GM23248 (cell line): ENCODE measurements at places on chromosomes 7 and 10. TPM values are rescaled to one million over a fixed set of nuclear protein-coding genes. Genes with fewer than 3 reads are reported as not detected.
A peak's percentile ranks its signal among the peaks of the same experiment; 100 is the strongest.

Gene TMEM229A
- polyA plus RNA-seq = not detected in 2 replicates

- DNase-seq = no peak
These were observed 53.5 kb downstream of the BMS1 start for GRCh38 chr10:42836096-42836495.

Gene PKD2L1
- polyA plus RNA-seq = not detected in 2 replicates

Gene CYP3A7
- not detected in 2 replicates for polyA plus RNA-seq

DNA sequence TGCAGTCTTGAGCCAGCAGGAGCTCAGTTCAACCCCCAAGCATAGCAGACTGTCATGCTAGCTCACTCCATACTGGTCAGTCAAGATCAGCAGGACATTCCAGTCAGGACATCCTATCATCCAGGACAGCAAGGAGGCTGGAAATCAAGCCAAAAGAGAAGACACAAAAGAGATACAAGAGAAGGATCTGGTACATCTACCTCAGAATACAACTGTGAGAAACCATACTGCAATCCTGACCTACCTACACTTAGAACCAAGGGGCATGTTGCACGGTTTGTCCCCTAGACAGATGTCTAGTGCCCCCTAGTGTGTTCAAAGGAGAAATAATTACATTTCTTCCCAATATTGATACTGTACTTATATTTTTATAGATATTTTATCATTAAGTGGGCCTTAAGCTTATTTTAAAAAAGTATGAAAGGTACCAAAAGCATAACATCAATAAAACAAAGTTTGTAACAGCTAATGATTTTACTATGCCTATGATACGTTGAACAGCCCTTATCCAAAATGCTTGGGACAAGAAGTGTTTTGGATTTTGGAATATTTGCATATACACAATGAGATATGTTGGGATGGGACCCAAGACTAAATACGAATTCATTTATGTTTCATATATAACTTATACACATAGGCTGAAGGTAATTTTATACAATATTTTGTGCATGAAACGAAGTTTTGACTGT lies 26.7 kb downstream of the ERCC6 start:
- peak; percentile 56 for DNase-seq

DNA sequence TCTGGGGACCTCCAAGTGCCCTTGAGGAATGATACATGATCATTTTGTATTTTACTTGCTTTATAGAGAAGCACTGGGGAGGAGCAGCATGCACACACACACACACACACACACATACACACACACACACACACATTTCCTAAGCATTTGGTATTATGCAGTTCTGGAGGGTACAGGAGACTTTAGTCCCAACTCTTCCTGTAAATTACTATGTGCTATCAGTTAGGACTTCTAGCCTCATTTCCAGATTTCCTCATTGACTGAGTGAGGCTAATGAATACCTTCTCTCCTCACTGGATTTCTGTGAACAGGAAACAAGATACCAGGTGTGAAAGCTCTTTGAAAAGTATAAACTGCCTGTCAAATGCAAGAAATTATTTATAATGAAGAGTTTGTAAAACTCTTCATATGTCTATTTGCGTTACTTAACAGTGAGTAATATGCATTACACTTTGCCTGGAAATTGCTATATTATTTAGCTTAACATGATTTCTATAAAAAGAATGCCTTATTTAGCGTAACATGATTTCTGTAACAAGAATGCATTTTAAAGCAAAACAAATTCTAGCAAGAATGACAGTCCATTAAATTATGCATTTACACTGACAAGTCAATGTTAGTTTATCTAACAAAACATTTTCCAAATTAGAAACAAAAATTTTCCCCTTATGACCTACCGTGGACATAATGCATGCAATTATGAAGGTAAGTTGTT lies 34.2 kb downstream of the ACTA2 start:
- DNase-seq = no peak

DNA sequence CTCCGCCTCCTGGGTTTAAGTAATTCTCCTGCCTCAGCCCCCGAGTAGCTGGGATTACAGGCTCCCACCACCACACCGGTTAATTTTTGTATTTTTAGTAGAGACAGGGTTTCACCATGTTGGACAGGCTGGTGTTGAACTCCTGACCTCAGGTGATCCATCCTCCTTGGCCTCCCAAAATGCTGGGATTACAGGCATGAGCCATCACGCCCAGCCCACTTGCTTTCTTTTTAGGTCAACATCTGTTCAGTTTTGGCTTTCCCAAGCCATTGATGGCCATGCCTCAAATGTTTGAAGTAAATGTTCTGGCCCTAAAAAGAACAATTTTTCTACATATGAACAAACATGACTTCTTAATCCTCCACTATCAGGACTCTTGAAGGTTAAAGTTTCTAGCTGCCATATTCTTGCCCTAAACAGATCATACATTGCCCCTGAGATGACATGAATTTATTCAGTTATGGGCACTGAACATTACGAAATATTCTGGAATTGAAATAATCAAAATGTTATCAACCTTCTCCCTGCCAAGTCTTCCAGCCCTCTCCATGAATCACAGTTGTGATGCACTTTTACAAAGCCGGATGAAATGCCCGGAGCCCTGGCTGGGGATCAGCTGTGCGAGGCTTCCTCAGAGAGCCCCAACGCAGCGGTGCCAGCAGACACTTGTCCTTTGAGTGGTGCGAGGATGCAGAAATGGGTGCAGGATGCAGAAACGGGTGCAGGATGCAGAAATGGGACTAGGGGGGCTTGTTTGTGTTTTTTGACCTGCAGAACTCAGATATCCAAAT lies 2.9 kb downstream of the MRLN start:
- no peak for DNase-seq

- DNase-seq = no peak
These were observed 367.7 kb upstream of the NPVF start for GRCh38 chr7:25595996-25596395.

DNA sequence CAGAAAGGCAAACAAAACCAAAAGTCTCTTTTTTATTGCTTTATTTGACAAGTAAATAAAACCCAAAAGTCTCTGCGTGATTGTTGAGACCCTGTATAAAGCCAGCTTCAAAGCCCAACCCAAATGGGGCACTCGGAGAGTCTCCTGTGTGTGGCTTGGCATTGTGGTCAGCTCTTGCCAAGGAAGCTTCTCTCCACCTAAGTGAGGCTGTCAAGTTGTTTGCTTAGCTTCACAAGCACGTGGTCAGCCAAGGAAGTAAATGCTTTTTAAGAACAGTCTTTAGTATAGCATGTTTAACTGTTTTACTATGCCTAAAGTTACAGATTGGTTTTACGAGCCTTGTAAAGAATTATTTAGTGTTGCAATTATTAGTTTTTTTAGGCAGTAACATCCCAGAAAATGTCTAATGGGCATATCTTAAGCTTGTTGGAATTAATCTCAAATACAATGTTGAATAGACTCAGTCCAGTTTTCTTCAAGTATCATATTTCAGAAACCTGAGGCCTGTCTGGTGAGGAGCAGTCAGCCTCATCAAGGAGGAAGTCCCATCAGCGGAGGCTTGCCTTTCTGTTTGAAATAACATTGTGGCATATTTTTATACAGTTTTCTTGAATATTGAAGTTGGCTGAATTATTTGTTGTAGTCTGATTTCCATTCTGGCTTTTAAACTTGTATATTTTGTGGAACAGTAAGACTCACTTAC lies 144.3 kb downstream of the ANKRD30A start:
- no peak for DNase-seq

DNA sequence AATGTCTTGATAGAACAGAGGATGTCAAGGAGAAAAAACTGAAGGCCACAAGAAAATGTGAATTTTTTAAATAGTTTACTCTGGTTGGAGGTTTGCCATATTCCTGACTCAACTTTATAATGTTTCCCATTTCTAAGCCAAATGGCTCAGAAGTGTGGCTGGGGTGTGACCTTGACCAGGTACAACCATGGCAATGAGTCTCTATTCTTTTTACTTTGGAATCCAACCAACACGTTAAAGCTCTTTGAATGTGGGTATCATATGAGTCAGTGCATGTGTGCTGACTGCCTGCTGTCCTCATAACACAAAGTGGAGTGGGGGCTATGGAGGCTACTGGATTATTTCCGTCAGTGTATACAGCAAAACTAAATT lies 33.5 kb upstream of the DLD start:
- DNase-seq = peak; percentile 66

DNA sequence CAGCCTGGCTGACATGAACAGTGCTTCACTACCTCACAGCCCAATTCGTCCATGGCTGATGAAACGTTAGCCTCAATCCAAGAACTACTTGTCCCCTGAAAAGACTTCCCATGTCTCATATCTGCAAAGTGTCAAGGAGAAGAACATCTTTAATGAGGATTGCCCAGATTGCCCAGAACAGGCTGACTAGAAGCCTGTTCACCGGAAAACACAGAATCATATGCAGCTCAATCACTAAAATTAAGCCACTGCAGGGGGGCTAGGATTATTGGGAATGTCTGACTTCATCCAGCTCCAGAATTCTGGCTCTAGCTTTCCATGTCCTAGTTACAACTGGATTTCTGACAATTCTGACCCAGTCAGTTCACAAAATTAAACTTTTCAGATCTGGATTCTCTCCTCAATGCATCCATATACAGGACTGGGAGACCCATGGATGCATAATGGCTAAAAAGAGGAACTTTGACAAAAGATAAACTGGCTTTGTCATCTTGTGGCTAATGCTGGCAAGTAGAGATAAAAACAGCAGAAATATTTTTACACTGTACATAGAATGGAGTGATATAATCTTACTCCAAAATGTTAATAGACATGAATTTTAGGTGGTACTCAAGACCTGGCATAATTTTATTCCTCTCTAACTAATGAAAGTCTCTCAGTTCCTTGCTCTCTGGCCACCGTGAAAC lies 467.0 kb upstream of the POT1 start:
- no peak for DNase-seq

DNA sequence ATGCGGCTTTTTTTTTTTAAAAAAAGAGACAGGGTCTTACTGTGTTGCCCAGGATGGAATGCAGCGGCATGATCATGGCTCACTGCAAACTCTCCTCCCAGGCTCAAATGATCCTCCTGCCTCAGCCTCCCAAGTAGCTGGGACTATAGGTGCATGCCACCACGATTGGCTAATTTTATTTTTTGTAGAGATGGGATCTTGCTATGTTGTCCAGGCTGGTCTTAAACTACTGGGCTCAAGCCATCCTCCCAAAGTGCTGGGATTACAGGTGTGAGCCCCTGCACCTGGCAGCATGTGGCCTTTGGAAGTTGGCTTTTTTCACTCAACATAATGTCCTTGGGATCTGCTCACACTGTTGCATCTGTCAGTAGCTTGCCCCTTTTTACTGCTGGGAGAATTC lies 65.1 kb downstream of the AMZ1 start:
- DNase-seq = no peak

DNA sequence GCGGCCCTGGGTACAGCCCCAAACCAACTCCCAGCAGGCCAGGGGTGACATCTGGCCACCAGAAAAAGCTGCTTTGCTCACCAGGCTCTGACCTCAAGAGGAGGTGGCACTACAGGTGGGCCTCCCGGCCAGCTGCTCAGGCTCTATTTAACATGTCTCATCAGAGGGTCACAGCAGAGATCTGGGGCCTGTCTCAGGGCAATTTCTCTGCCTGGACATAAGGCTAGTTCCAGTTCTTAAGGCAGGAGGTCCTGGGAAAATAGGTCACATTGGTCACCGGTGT lies 88.6 kb downstream of the GFRA1 start:
- DNase-seq = no peak

GRCh38 chr10:16583382-16583781 lies 61.7 kb upstream of the C1QL3 start:
- DNase-seq = peak; percentile 21

DNA sequence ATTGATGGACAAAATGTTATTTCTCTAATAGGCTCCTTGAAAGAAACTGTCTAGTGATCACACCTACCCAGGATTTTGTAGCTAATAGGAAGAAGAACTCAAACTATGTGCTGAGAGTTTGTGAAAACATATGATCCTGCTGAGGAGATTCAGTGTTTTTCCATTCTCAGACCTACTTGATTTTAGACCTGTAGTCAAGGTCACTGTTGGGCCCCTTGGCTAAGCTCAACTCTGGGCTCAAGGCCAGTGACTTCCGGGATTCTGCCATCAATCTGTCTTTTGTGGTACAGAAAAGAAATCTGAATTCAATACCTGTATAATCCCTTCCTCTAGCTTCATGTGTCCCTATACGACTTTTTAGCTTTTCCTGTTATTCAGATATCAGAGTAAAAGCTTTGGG lies 79.7 kb upstream of the FERD3L start:
- no peak for DNase-seq

Gene PSAP
- 1,142 and 1,168 TPM in 2 replicates for polyA plus RNA-seq

Gene IDI2
- polyA plus RNA-seq = not detected in 2 replicates

Gene RARRES2
- not detected in 2 replicates for polyA plus RNA-seq

Gene MYL10
- not detected in 2 replicates for polyA plus RNA-seq

GRCh38 chr7:159091480-159092475 lies 52.9 kb downstream of the VIPR2 start:
- DNase-seq = no peak

Gene CHCHD2
- 508 and 511 TPM in 2 replicates for polyA plus RNA-seq

DNA sequence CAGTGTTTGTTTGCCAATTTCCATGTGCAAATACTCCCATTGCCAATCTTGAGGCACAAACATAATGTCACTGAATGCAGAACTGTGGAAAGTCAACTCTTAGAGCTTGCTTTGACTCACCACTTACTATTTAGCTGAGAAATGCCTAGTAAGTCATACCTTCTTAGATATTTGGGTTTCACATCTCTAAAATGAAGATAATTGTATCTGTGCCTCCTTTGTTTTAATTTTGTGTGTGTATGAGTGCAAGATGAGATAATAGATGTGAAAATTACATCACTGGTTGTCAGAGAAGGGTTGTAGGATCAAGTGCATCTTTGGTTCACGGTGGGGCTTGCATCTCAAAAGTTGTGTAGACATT lies 407.5 kb downstream of the INHBA start:
- DNase-seq = no peak

Gene PLXNA4
- 0.01 TPM in 1 of 2 replicates, not detected in the other for polyA plus RNA-seq

Gene DKK1
- 747 and 748 TPM in 2 replicates for polyA plus RNA-seq

DNA sequence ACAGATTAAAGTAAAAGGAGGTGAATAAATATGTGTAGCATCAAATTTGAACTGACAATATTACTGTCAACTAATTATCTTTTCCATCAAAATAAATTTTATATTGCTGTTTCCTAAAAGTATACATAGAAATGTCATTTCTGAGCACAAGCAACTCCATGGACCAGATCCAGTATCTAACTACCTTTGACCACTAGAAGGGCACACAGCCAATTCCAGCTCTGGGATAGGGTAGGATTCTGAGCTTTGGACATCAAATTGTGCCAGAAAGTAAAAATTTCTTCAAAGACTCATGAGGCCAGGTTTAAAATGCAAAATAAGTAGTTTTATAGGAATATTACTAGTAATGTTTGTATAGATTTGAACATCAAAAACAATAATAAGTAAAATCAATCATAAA lies 29.7 kb downstream of the AKR1C3 start:
- no peak for DNase-seq
